ENCODE measurements at places on chromosomes 3 and 15. TPM values are rescaled to one million over a fixed set of nuclear protein-coding genes. Genes with fewer than 3 reads are reported as not detected.

Gene TLNRD1
- 2.8 TPM for total RNA-seq

Gene CSPG5
- total RNA-seq: 0.18 TPM

Gene ENTPD3
- 0.14 TPM for total RNA-seq

Gene CIDEC
- total RNA-seq: 0.14 TPM

Gene RUBCN
- 5.6 TPM for total RNA-seq
